ENCODE measurements at places on chromosomes 2 and 18.

DNA sequence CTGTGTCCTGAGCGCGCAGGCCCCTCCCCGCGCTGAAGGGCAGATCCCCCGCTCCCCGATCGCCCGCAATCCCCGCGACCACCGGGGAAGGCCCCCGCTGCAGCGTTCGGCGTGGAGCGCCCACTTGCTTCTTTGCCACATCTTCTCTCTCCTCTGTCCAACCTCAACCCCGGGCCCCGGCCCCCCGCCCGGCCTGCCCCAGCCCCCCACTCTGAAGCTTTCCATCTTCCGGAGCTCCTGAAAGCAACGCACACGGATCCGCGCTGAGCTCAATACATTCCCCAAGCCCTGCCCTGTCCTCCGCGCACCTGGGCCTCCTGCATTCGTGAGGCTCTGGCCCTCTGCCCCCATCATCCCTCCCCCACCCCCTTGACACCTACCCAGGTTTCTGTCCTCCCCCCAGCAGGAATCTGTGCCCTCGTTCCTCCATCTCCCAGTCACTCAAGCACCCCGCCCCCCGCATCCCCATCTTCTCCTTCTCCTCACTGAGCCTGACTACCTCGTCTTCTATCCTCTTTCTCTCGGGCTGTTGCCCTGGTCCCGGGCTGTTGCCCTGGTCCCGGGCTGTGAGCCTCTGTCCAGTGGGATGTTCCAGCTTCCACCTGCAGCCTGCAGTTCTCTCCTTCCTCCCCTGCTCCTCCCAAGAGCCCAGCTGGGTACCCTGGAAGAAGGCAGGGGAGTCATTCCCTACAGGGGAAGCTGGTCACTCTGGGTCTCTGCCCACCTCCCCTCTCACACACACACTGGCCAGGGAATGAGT lies 7.8 kb downstream of the SPEG start:
- no peak for DNase-seq

GRCh38 chr2:64945973-64946768 lies 43.0 kb upstream of the SLC1A4 start:
- DNase-seq: no peak

DNA sequence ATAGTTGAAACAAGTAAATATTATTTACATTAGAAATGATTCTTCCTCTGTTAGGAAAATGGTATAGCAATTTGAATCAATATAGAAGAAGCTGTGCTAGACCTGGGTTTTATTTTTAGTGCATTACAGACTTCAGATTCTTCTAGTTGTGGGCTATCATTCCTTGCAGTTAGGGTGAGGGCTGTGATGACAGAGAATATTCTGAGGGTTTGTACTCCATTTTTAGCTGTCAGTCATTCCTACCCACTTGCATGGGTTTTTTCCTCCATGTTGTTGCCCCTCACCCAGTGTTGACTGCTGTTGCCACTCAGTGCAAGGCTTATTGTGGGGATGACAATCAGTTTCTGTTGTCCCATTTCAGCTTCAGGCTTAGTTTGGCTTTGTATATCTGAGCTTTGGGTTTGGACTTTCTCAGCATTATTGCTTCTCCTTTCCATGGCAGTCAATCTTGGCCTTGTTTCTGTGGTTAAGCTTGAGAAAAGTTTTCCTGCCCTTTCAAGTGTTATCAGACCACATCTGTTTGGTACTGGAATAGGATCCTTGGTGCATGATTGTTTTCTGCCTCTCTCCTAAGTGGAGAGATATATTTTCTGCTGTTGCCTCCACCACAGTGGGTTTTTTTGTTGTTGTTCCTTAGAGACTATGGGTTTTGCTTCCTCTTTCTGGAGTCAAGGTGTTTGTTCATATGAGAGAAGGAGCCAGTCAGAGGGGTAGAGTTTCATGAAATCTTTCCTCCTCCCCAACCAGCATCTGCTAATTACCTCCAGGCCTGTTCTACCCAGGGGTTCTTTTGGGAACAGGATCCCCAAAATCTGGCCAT lies 312.7 kb upstream of the CWC22 start:
- DNase-seq: no peak

DNA sequence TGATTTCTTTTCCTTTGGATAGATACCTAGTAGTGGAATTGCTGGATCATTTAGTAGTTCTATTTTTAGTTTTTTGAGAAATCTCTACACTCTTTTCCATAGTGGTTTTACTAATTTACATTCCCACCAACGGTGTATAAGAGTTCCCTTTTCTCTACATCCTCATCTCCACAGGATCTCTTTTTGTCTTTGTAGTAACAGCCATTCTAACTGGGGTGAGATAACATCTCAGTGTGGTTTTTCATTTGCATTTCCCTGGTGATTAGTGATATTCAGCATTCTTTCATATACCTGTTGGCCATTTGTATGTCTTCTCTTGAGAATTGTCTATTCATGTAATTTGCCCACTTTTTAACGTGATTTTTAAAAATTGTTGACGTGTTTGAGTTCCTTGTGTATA lies 13.8 kb downstream of the RFTN2 start:
- DNase-seq: no peak

GRCh38 chr2:24915175-24915574 lies 4.9 kb downstream of the ADCY3 start:
- no peak for DNase-seq

GRCh38 chr2:45726188-45726587 lies 74.7 kb downstream of the PRKCE start:
- no peak for DNase-seq

- no peak for DNase-seq
These were observed 253.2 kb downstream of the NEDD4L start for GRCh38 chr18:58297198-58297597.
